ENCODE measurements at places on chromosomes 1 and 21.

GRCh38 chr21:17580319-17580718 lies 32.4 kb downstream of the BTG3 start:
- no peak for DNase-seq

DNA sequence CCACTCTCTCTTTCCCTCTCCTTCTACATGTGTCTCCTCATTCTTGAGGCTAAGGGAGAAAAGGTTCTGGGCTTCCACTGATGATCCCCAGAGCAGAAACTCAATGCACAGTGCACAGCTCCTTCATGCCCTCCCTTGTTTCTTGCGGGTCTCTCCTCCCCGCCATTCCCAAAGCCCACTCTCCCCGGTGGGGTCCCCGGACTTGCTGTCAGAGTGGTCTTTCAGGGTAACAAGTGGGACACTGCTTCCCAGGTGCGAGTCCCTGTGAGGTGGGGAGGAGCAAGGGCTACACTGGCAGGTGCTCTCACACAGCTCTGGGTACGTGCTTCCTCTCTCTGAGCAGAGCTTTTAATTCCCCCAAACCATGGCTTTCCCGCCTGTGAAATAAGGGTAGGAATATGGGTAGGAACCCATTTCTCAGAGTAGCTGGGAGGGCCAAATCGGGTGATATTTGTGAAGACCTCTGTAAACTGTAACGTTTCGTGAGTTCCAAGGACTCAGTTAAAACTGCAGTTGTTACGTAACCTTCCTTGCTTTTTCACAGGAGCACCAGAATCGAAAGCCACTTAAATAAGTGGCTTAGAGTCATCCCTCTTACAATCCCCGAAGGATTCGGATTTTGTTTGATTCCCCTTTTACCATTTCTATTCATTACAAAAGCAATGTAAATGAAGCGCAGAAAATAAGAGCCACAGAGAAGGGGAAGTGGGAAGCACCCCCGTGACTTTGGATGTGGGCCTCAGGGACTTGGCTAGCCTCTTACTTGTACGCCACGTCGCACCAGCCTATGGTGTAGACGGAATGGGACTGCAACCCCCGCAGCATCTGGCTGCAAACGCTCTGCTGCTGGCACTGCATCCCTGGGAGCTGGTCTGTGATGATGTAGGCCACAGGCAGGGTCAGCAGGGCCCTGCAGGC lies 6.2 kb downstream of the PGLYRP3 start:
- DNase-seq = no peak

DNA sequence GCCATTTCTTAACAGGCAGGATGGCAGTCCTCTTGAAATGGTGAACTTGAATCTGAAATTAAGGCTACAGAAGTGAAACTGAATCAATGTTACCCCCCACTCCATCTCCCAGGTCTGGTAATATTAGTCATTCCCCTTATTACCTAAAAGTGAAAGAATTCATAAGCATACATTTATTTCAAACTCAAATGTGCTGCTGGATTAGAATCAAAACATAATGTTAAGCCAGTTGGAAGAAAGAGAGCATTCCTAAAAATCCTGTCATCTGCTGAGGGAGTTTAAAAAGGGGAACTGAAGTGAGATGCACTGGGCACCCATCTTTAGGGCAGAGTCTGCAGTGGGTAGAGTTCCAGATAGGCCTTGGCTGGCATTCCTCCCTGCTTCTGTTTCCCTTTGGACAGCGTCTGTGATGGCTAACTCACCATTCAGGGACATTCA lies 17.4 kb downstream of the KIAA0319L start:
- no peak for DNase-seq

DNA sequence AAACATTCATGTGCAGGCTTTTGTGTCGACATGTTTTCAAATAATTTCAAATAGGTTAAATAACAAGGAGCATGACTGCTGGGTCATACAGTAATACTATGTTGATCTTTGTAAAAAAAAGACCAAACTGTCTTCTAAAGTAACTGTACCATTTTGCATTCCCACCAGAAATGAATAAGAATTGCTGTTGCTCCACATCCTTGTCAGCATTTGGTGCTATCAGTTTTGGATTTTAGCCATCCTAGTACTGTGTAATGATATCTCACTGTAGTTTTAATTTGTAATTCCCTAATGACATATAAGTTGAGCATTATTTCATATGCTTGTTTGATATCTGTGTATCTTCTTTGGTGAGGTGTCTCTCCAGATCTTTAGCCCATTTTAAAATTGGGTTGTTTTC lies 11.6 kb downstream of the UROD start:
- DNase-seq = no peak

DNA sequence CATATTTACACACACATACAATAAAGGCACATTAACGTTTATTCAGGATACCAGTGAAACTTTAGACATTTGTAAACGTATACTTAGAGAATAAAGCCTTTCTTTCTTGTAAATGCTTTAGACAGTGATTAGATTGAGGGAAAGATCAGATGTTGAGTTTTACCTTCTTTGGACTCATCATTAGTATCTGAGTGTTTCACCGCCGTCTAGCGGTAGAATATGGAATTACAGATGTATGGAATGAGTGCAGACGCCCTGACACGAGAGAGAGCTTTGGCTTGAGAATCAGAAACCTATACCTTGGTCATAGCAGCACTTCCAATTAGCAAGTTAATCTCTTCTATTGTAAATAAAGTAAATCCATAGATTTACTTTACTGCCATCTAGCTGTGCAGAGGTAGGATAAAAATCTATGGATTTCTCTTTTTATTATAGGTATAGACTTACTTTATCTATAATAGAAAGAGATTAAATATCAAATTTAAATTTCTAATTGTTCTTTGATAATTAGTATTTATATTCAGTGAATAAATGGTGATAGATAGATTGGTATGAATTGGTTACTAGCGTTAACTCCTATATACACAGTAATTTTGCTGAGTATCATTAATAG lies 12.6 kb downstream of the FLG2 start:
- DNase-seq = peak; percentile 70

GRCh38 chr21:22224261-22224660 lies 1226.1 kb downstream of the NCAM2 start:
- no peak for DNase-seq

- no peak for DNase-seq
Measured at GRCh38 chr1:26373281-26373680, 731 bp upstream of the ZNF683 start.

DNA sequence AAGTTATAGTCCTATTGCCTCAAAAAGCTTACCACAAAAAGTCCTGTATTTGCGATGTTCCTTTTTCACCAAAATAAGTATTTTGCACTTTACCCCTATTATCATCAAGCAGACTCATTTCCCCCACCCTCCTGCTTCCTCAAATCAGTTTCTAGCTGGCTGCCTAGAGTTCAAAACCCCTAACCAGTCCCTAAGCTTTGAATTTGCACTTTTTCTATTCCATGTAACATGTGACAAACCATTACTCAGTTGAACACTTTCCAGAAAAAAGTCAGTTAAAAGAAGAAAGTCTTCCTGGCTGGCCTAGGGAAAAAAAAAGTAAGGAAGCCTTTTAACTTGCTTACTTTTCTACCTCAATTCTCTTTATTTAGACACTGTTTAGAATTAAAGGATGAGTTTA lies 8.2 kb downstream of the CEP170 start:
- no peak for DNase-seq

GRCh38 chr1:64019818-64020217 lies 183.6 kb upstream of the UBE2U start:
- no peak for DNase-seq

GRCh38 chr21:36377391-36377842 lies 7.8 kb upstream of the CHAF1B start:
- no peak for DNase-seq

- DNase-seq = no peak
Measured at GRCh38 chr1:174988539-174988938, 11.2 kb upstream of the CACYBP start.

DNA sequence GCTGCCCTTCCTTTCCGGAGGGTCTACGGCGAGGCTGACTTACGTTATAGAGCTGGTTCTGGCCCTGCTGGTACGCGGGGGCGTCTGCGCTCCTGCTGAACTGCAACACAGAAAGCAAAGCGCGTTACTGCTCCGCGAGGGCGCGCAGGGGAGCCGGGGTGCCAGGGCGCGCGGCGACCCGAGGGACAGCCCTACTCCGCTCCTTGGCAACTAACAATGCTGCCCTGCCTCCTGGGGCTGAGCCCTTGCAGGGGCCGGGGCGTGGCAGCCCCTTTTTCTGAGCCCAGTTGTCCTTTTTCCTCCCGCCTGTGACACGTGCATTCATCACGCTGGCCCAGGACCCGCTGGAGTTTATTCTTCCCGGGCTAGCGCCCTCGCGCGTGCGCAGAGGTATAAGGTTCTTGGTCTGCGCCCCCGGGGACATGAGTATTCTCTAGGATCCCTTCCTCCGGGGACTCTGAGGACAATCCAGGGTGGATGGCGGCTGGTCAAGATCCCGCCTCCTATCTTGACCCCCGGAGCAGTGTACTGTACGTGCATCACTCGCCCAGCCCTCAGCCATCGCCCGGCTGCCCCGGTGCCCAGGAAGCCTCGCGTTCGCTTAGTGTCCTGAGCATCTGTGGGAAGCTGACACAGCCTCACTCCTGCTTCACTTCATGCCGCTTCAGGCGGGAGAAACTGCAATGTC lies 78.9 kb downstream of the CD247 start:
- peak; percentile 56 for DNase-seq

DNA sequence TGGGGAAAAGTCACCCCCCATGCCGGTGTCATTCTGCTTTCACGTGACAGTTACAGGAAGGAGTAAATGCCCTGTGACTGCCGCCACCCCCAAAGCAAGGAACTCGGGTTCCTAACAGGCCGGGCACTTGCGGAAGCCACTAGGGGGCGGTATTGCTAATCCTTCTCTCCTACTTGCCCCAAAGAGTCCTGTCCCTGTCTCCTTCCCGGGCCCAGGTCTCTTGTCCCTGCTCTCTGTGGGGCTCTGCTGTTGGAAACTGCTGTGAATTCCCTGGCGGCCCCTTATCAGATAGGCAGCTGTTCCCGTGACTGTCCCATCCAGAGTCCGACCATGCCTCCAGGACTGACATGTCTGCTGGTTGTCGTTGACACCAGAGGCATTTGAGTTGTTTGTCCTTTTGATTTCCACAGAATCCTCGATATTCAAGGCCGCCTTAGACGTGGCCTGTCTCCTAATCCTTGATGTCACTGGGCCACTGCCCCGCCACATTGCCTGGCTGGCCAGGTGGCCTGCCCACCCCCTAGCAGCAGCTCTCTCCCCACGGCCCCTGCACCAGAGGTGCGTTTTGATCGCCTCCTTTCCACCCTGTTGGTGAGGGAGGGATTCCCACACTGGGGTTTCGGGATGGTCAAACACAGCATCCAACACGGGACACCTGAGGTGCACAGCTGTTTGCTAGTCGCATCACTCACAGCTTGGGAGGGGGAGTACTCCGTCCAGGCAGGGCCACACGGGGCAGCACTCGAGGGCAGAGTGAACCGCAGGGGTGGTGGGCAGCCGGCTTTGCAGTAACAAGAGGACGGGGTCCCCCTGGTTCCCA lies 37.3 kb downstream of the CHAF1B start:
- peak; percentile 89 for DNase-seq

DNA sequence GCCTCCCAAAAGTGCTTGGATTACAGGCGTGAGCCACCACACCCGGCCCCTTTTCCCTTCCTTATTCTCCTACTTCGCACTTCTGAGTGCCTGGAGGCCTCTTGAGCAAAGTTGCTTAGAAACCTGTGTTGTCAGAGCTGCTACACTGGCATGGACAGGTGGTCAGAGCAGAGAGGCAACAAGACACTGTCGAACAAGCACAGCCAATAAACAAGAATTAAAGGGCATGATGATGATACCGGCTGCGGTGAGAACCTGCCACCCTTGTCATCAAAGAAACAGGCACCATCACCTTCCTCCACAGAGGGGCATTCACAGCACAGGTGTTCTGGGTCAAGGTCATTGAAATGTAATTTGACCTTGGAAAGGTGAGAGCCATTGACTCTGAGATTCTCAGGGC lies 23.3 kb downstream of the STUM start:
- DNase-seq = no peak

DNA sequence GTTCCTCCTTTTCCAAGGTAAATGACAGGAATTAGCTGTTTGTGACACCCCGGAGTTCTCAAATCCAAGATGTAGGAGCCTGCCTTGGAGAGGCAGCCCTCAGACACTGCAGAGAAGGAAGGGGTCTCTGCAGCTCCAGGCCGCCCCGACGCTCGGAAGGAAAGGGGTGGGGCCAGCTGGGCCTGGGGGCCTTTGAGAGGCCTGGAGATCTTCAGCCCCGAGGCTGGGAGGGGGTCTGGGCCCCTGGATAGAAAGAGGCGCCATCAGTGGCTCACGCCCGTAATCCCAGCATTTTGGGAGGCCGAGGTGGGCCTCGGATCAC lies 1.1 kb upstream of the TNFRSF18 start:
- DNase-seq = no peak

GRCh38 chr1:204153667-204154066 lies 1.8 kb upstream of the ETNK2 start:
- DNase-seq = no peak

DNA sequence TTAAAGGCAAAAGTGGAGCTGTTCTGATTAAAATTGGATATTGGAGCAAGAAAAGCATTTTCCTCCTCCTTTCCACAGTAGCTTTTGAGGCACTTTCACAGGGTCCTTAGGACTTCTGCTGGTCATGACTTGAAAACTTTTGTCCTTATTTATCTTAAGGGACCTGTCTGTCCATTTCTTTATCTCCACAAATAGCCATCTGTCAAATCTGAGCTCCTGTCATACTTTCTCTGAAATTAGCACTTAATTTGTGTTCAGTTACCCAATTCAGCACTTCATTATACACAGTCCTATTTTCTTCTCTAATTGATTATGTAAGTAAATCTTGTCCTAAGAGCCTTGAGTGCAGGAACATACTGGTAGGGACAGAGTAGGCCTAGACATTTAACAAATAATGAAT lies 9.8 kb downstream of the POU2F1 start:
- DNase-seq = no peak

GRCh38 chr1:238777551-238777950 lies 608.8 kb upstream of the CHRM3 start:
- no peak for DNase-seq

GRCh38 chr1:172533513-172534151 lies 682 bp downstream of the SUCO start:
- DNase-seq = peak; percentile 63

DNA sequence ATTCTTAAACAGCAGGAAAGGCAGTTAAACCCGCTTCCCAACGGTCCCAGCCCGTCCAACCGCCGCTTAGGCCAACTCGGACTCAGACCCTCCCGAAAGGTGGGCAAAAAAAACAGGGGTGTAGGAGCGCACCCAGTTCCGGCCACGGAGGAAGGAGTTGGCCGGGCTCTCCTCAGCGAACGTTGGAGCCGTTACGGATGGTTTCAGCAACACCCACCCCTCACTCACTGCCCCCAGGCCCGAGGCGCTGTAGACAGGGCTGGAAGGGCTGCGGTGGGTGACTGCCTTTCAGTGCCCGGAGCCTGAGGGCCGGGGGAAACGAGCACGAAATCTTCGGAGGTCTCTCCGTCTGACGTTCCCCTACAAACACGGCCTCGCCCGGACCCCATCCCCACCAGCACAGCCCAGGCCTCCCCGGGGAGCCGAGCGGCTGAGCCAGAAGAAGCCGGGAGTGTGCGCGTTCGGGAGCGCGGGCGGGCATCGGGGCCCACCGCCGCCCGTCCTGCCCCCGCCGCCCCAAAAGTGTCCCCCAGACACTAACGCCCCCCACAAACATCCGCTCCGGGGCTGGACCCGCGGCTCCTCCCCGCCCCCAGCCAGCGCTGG lies 1.3 kb downstream of the KDM5B start:
- no peak for DNase-seq

- no peak for DNase-seq
Measured at GRCh38 chr1:231971397-231972110, 345.0 kb downstream of the DISC1 start.
